A549 treated with DMSO at 1 μM for 4 hours (cell line): ENCODE measurements at places on chromosomes 5 and 9. TPM values are rescaled to one million over a fixed set of nuclear protein-coding genes. Genes with fewer than 3 reads are reported as not detected.

Gene STKLD1
- total RNA-seq, result 0.55 to 1.5 TPM (median 1.1 TPM) in 5 replicates

Gene RAI14
- total RNA-seq, result 75.2 to 112 TPM (median 99.8 TPM) in 5 replicates

Gene ZNF618
- 9.0 to 13.3 TPM (median 11.4 TPM) in 5 replicates for total RNA-seq

Gene RELL2
- total RNA-seq, result 3.5 to 5.7 TPM (median 4.0 TPM) in 5 replicates

Gene PCA3
- not detected in 5 replicates for total RNA-seq

Gene WDR31
- 1.0 to 1.5 TPM (median 1.4 TPM) in 5 replicates for total RNA-seq

Gene ARHGEF39
- 11.9 to 21.4 TPM (median 19.4 TPM) in 5 replicates for total RNA-seq

Gene CNTNAP3B
- total RNA-seq, result 14.0 to 19.7 TPM (median 17.4 TPM) in 5 replicates

Gene IGFBPL1
- total RNA-seq, result 2.3 to 3.2 TPM (median 2.9 TPM) in 5 replicates

Gene NUTM2G
- 0.03 TPM in 1 of 5 replicates, not detected in the others for total RNA-seq

Gene SNCAIP
- 0.04 to 0.09 TPM in 2 of 5 replicates, not detected in the others for total RNA-seq

Gene FRRS1L
- total RNA-seq, result 0.15 to 0.76 TPM (median 0.20 TPM) in 5 replicates

Gene SLC4A9
- total RNA-seq, result not detected in 5 replicates

Gene CFAP77
- 0.13 to 0.30 TPM (median 0.21 TPM) in 4 of 5 replicates, not detected in the other for total RNA-seq

Gene ARID3C
- 0.10 to 0.28 TPM (median 0.22 TPM) in 5 replicates for total RNA-seq

Gene PCDHA13
- 0.03 to 0.11 TPM (median 0.05 TPM) in 5 replicates for total RNA-seq

Gene PKD2L2
- total RNA-seq, result 0.06 to 0.08 TPM in 2 of 5 replicates, not detected in the others

Gene MTX3
- total RNA-seq, result 6.4 to 7.8 TPM (median 7.5 TPM) in 5 replicates

Gene C5orf52
- total RNA-seq, result not detected in 5 replicates

Gene REXO4
- total RNA-seq, result 28.7 to 41.2 TPM (median 37.6 TPM) in 5 replicates

Gene SH3GL2
- 0.05 to 0.17 TPM (median 0.07 TPM) in 5 replicates for total RNA-seq

Gene TMEM174
- not detected in 5 replicates for total RNA-seq

Gene LCN6
- not detected in 5 replicates for total RNA-seq

Gene OMD
- not detected in 5 replicates for total RNA-seq

Gene ARL14EPL
- 0.09 to 0.54 TPM (median 0.29 TPM) in 4 of 5 replicates, not detected in the other for total RNA-seq

Gene SLC6A3
- total RNA-seq, result 0.09 to 0.25 TPM (median 0.10 TPM) in 5 replicates

Gene ADRA1B
- 8.1 to 11.7 TPM (median 10.3 TPM) in 5 replicates for total RNA-seq

Gene TUSC1
- total RNA-seq, result 3.8 to 8.6 TPM (median 7.6 TPM) in 5 replicates

Gene LCN1
- total RNA-seq, result not detected in 5 replicates

Gene ZNF658
- 2.0 to 2.4 TPM (median 2.2 TPM) in 5 replicates for total RNA-seq

Gene PALM2AKAP2
- 0.36 to 0.99 TPM (median 0.55 TPM) in 5 replicates for total RNA-seq

Gene SLC36A2
- total RNA-seq, result not detected in 5 replicates

Gene FBN2
- 14.1 to 21.8 TPM (median 20.7 TPM) in 5 replicates for total RNA-seq

Gene SURF1
- 40.7 to 46.1 TPM (median 43.4 TPM) in 5 replicates for total RNA-seq

Gene TIMD4
- total RNA-seq, result 0.72 to 1.9 TPM (median 1.4 TPM) in 5 replicates

Gene LIFR
- total RNA-seq, result 5.2 to 8.2 TPM (median 7.5 TPM) in 5 replicates

Gene CCL27
- total RNA-seq, result 0.27 to 0.39 TPM (median 0.34 TPM) in 4 of 5 replicates, not detected in the other

Gene EHMT1
- total RNA-seq, result 34.9 to 47.4 TPM (median 43.7 TPM) in 5 replicates

Gene CATSPER3
- 0.17 to 0.63 TPM (median 0.47 TPM) in 5 replicates for total RNA-seq

Gene GNA14
- 0.03 TPM in 1 of 5 replicates, not detected in the others for total RNA-seq

Gene GMCL2
- total RNA-seq, result not detected in 5 replicates

Gene UIMC1
- total RNA-seq, result 41.7 to 46.4 TPM (median 44.3 TPM) in 5 replicates

Gene AJM1
- 3.2 to 4.8 TPM (median 3.8 TPM) in 5 replicates for total RNA-seq

Gene TSSK1B
- not detected in 5 replicates for total RNA-seq

Gene PCDHA9
- total RNA-seq, result 0.01 TPM in 1 of 5 replicates, not detected in the others

Gene SLC25A2
- total RNA-seq, result not detected in 5 replicates

Gene ESM1
- not detected in 5 replicates for total RNA-seq

Gene UBE2QL1
- total RNA-seq, result 0.04 to 0.15 TPM (median 0.10 TPM) in 5 replicates

Gene ANKRD31
- total RNA-seq, result 0.05 to 0.08 TPM (median 0.08 TPM) in 5 replicates

Gene TAF11L9
- not detected in 5 replicates for total RNA-seq
